ENCODE measurements at places on chromosomes 13 and 19.
A peak's percentile ranks its signal among the peaks of the same experiment; 100 is the strongest.

GRCh38 chr13:77584106-77584505, 48.6 kb downstream of the SCEL start:
- peak; percentile 25 for DNase-seq

GRCh38 chr13:103272770-103273169, 206.6 kb upstream of the SLC10A2 start:
- no peak for DNase-seq

DNA sequence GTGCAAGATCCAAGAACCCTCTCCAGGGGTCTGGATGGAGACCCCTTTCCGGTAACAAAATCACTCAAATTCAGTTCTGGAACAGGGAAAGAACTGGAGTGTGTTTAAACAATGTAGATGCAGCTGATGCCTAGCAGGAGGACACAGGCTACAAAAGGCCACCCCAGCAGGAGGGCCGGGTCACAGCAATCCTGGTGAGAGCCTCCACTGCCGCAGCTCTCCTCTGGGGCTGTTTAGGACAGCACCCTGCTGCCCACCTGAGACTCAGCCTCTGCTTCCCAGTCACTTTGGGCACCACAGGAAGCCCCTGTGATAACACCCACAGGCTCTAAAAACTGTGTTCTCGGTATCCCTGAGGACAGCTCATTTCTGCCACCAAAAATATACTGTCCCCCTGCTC, 318.7 kb upstream of the NBEA start:
- DNase-seq: no peak

GRCh38 chr19:18697680-18698079, 14.2 kb downstream of the CRTC1 start:
- no peak for DNase-seq

DNA sequence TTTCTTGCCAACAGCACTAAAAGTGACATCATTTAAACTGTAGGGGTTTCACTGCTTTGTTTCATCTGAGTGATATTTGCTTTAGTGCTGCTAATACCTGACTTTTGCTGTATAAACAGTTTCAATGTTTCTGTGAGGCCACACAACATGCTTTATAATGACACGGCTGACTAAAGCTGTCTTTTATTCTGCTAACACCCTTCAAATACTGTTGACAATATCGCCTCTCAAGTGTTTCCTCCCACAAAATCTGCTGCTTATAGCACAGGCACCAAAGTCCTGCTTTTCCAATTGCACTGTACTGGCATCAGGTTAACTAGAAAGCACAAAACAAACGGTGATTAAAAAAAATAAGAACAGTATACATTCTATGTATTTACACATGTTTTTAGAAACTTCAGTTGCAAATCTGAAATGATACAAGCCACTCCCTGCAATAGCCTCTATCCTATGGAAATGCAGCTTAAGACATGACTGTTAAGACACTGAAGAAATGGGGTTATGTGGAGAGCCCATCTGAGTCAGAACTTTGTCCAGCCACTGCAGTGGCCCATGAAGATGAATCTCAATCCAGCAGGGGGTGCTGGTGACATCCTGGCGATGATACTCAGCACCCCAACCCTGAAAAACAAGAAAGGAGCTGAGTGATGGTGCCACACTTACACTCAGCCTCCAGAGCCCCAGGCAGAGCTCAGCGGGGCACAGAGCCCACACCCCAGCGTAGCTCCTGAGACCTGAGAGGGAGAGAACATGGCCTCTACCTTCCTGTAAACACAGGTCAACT, 29.4 kb downstream of the RFXAP start:
- DNase-seq: no peak

- DNase-seq: no peak
These were observed 4.7 kb downstream of the GPATCH1 start for GRCh38 chr19:33085570-33086128.

DNA sequence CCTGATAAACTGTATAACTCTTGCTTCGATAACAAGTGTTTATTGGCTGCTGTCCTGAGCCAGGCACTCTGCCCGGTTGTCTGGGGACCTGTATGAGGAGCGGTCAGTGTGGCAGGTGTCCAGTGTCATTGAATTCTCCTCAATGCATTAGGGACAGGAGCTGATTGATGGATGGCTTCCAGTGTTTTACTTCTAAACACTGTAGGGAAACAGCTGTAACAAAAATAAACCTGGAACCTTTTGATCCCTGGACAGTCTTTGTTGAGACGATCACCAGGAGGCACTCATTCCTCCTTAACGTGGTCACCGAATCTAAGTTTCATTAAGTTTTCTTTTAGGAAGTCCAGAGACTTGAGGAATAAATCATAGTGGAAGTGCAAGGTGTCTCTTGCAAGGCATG, 17.9 kb downstream of the UBAC2 start:
- no peak for DNase-seq

GRCh38 chr13:111329641-111330040, 9.2 kb downstream of the TEX29 start:
- DNase-seq: no peak

DNA sequence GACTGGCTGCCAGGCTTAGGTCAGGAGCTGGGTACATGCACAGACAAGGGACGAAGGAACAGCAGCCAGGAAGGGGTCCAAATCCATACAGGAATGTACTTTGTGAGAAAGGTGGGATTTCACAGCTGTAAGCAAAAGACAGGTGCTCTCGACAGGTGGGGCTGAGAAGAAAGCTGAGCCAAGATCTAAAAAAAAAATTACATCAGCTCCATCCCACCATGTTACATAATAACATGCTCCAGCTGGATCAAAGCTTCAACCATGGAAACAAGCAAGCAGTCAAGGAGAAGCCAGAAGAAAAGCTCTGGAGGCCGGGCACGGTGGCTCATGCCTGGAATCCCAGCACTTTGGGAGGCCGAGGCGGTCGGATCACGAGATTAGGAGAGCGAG, 8.0 kb downstream of the UBXN6 start:
- DNase-seq: no peak

- DNase-seq: no peak
These were observed 288.1 kb downstream of the TEX29 start for GRCh38 chr13:111608556-111608955.

DNA sequence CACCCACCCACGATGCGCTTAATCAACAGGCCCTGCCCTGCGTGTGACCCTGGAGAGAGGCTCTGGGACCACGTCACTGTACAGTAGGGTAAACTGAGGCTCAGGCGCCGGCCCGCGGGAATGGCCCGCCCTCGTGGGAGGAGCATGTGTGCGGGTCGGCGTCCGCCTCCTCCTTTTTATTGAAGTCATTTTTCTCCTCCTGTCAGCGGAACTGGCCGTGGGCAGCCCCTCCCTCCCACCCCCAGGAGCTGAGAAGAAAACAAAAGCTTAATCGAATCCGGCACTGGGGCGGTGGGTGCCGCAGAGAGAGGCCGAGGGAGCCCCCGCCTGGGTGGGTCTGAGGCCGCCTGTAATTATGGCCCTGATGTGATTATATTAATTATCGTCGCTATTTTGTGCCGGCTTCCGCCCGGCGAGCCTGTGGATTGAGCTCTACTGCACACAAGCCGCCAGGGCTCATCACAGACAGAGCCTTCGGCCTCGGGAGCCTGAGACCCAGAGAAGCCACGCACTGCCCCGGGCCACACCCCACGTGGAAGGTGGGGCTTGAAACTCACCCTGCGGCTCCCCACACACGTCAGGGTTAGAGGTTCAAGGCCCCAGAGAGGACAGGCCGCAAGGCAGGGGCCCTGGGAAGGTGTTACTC, 7.0 kb downstream of the C2CD4C start:
- no peak for DNase-seq

DNA sequence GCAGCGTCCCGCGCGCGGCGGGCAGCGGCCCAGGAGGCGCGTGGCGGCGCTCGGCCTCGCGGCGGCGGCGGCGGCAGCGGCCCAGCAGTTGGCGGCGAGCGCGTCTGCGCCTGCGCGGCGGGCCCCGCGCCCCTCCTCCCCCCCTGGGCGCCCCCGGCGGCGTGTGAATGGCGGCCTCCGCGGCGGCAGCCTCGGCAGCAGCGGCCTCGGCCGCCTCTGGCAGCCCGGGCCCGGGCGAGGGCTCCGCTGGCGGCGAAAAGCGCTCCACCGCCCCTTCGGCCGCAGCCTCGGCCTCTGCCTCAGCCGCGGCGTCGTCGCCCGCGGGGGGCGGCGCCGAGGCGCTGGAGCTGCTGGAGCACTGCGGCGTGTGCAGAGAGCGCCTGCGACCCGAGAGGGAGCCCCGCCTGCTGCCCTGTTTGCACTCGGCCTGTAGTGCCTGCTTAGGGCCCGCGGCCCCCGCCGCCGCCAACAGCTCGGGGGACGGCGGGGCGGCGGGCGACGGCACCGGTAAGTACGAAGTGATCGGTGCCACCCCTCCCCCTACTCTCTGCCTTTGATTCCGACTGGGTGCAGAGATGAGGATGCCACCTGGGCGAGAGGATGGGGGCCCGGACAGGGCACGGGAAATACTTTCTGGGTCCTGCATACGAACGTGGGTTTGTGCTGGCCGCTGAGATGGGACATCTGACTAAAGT, 874 bp downstream of the TRIM28 start:
- peak; percentile 76 for DNase-seq

- DNase-seq: peak; percentile 23
These were observed 488 bp downstream of the RCN3 start for GRCh38 chr19:49528211-49528771.

DNA sequence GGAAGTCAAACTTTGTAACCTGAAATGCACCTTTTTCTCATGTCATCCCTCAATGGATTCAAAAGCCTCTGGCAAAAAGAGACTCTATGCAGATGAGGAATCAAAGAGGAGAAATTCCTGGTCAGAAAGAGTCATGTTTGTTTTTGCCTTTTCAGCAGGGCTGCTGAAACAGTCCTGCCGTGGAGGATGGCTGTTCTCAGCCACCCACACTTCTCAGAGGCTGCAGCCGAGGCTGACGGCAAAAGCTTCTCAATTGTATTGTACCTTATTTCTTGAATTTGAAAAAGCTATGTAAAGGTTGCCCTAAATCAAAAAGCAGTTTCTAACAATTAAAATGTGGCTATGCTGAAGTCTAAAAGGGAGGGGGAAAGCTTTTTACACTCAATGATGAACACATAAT, 385.3 kb downstream of the KCTD12 start:
- no peak for DNase-seq

DNA sequence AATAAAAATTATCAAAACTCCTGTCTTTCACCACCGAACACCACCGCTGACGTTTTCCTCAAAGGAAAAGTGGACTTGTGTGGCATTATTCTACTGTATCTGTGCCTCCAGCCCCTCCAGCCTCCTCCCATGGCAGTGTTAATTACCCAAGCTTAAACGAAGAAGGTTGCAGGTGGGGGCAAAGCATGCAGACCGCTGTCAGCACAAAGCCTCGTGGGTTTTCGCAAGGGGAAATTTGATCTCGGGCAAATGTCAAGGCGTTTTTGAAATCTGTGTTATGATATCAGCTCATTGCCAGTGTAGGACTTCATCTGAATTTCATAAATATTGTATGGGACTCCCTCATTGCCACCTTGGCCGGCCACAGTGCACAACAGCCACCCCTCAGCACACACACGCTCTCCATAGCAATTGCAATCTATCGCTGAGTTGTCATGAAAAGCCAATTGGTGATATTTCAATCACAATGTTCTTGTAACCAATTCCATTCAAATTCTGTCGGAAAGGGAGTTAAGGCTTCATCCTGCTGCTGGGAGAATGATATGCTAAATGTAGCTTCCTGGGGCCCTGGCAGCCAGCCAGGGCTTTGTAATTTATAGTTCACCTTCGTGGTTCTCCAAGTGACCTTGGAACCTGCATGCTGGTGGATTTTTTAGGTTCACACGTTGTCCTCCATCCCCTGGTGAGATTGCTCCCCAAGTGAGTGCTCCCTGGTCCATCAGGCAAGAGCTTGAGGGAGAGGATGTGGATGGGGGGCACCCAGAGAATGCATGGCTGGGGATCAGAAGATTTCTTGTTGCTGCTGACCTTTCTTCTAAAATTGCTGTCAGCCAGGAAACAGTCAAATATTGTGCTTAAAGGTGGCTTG, 16.6 kb downstream of the CHST8 start:
- no peak for DNase-seq

DNA sequence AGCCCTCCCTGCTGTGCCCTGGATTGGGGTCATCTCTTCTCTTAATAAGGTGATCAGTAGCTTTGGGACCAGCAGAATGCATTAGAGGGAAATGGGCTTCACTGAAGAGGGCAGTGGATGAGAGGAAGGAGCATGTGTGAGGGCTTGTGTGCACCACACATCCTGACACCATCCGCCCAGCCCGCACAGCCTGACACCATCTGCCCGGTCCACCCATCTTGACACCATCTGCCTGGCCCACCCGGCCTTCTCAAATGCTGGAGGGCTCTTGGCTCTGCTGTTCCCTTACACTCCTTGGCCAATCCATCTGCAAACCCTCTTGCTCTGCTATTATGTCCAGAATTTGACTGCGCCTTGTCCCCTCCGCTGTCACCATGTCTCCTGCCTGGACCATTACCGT, 41.8 kb downstream of the BICRA start:
- no peak for DNase-seq

DNA sequence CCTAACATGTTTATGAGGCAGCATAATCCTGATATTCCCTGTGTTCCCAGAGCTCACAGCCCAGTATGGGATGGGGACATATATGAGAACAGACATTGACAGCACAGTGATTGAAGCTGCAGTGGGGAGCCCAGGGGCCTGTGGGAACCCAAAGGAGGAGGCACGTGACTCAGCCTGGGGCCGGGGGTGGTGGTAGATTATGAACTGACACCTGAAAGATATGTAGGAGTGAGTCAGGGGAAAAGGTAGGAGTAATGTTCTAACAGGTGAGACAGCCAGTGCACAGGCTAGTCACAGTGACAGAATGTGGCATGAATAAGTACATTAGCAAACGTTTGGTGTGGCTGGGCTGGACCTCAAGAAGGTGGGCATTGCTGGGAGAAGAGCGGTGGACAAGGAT, 29.0 kb downstream of the CKM start:
- DNase-seq: no peak

DNA sequence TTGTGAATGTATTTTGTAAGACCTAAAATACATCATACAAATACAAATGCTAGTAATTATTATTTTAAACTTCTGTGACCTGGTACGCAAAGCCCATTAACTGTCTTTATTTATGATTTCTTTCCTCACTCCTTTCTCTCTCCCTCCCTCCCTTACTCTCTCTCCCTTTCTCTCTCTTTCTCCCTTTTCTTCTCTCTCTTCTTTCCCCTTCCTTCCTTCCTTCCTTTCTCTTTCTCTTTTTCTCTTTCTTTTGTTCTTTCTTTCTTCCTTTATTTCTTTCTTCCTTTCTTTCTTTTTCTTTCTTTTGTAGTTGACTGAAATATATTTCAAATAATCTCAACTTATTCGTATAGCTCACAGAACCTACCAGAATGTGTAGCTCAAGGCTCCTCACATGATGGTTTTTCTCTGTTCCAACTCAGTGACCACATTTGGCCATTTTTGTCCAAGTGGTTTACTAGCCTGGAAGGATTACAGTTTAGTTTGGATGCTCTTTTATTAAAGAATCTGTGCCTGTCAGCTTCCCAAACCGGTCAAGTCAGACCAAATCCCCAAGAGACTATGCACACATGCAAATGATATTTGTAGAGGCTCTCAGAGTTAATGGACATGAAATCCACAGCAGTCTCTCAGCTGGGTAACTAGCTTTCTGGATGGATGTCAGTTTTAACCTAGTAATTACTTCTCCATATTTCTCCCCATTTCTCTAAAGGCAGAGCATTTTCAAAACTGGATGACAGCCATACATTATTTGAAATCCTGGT, 71.7 kb downstream of the POSTN start:
- DNase-seq: no peak

Measured in urothelium cell line (cell line).